ENCODE measurements at places on chromosomes 1 and 21.

- no peak for DNase-seq
Observed at GRCh38 chr1:231918239-231919015, 291.8 kb downstream of the DISC1 start.

- no peak for DNase-seq
Observed at GRCh38 chr1:67897270-67897949, 64.1 kb upstream of the GNG12 start.

DNA sequence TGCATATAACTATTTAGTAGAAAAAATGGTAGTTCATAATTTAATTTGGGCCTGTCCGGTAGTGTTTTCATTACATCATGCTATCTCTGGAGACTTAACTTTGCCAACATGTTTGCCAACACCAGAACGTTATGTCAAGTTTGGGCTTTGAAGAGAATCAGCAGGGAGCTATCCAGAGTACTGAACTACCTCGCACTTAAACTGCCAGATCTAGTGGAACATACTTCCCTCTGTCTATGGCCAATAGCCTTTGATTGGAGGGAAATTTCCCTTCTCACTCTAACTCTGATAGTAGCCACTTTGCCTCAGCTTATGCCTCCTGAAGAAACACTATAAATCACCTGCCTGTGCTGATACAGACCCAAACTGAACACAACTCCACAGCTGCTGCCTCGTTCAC lies 10.0 kb downstream of the LRRC53 start:
- no peak for DNase-seq

DNA sequence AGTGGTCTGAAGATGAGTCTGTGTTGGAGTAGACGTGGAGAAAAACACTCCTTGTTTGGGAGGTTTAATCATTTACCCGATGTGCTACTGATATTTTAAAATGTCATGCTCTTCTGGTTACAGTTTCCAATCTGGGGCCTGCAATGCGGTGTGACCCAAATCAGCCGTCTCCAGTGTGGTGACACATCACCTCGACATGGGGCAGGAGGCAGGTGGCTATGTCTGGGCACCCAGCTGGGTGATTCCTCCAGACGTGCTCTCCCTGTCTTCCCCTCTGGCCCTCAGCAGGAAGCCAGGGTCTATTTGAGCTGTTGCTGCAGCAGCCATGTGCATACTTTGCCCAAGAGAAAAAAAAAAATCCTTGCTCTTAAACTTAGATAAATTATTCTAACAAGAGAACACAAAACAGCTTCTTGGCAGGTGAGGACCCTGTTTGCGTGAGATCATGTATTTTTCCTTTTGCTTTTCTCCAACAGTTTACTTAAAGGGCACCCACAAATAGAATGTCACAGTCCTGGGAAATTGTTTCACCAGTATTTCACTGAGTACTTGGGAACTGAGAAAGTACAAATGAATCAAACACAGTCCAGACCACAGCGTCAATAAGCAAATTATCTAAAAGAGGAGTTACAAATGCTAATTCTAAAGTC lies 38.9 kb upstream of the MAP10 start:
- DNase-seq, result no peak

DNA sequence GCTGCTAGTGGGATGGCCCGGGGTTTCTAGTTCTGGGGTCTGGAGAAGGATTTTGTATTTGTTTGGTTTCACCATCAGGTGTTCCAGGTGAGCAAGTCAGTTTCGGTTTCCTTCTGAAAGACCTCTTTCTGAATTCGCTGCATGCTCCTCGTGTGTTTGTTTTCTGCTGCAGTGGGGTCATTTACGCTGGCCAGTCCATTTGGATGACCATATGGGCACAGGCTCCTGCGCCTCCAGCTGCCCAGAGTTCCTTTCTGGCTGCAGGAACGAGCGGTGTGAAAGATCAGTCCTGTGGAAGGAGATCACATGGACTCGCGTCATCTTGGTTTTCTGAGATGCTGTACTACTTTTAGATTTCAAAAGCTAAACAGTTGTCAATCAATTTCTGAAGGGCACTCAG lies 83.7 kb upstream of the GCLM start:
- DNase-seq, result no peak

DNA sequence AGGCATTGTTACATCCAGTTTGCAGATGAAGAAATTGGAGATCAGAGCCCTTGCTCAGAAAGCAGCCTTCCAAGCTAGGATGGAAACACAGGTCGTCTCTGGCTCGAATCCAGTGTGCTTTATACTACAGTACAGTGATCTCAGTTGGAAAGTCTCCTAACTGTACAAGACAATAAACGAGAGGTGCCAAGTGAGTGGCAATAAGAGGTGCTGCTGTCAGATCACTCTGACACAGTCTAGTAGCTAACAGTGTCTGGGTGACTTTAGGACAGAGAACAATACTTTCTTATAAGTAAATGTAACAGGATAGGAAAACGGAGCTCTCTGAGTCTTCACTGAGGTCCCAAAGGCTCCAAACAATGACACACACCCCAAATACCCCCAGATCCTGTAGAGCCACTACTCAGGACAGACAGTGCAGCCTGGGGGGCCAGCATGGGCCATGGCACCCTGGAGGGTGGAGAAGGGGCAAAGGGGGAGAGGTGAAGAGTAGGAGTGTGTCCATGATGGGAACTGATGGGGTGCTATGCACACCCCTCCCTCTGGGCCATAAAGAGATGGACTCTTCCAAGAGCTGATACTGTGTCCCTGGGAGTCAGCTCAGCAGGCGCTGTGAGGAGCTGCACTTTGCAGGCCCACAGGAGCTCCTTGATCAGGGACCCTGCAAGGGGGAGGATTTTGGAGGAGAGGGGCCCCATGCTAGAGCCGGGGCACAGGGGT lies 3.3 kb downstream of the SH3BGR start:
- no peak for DNase-seq
